CD4-positive, alpha-beta memory T cell (primary cell): ENCODE measurements at places on chromosomes 7 and 10.

DNA sequence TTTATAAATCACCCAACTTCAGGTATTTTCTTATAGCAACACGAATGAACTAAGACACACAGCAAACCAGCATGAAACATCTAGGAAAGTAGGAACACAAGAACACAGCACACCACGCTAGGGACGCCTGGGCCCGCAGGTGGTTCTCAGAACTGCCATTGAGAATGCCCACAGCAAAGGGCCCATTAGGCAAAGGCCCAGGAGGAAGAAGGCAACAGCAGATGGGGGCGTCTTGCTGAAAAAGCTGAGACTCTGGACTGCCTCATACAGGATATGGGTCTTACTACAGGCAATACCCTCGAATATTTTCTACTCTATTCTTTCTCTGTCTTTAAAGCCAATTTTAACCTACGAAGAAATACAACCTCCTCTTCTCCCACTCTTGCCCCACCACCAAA is 77.3 kb downstream of the PARD3 start:
- no peak for DNase-seq

- DNase-seq, result no peak
Observed at GRCh38 chr10:3564346-3565002, 220.5 kb downstream of the KLF6 start.

DNA sequence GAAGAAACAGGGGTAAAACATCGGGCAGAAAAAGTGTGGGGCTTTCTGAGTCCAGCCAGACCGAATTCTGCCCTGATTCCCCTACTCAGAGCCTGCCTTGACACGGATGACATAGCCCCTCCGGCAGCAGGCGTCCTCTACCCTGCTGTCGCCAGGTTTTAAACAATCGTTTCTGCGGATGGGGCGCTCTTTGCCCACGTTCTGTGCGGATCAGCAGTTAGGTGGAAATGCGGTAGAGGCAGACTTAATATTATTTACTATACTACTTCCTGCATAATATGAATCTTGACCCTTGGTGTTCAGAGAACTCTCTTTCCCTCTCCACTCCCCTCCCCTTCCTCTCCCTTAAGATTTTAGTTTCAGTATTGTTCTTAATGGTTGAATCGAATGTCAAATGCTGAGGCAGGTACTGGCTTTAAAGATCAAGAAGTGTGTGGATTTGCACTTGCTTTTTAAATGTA is 2.4 kb downstream of the GATA3 start:
- peak; percentile 56 for DNase-seq

GRCh38 chr7:40793132-40793531 is 658.3 kb downstream of the SUGCT start:
- no peak for DNase-seq

DNA sequence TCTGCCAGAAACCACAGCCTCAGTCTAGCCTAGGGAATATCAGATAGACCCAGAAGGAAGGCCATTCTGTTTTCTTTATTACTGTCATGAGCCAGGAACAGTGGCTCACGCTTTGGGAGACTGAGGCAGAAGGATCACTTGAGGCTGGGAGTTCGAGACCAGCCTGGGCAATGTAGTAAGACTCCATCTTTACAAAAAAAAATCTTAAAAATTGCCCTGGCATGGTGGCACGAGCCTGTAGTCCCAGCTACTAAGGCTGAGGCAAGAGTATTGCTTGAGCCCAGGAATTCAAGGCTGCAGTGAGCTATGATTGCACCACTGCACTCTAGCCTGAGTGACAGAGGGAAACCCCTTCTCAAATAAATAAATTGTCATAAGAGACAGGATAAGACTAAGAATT is 3.7 kb upstream of the ESYT2 start:
- no peak for DNase-seq

GRCh38 chr7:89695241-89695640 is 459.0 kb upstream of the STEAP1 start:
- no peak for DNase-seq
